ENCODE measurements at places on chromosomes 3 and 15. TPM values are rescaled to one million over a fixed set of nuclear protein-coding genes. Genes with fewer than 3 reads are reported as not detected.

DNA sequence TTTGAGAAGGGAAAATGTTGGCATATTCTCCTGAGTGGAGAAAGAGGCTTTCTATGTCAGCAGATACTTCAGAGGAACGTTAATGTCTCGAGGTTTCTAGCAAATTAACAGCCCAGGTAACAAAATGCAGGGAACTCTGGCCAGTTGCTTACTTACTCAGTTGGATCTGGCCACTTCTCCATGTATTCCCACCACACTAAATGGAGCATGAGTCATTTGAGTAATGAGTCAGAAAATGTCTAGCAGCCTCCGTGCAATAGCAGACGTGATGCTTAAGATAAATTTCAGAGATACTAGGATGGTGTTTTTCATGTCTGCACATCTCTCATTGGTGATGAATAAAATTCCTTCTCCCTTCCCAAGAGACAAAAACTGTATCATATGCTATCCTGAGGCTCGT is 671.5 kb downstream of the FHIT start:
- no peak for DNase-seq

The SEMA6D gene
- 12.9 TPM for total RNA-seq

- no peak for DNase-seq
Observed at GRCh38 chr15:30979457-30979856, 12.0 kb downstream of the MTMR10 start.

GRCh38 chr3:130242850-130243569 is 102.5 kb upstream of the COL6A5 start:
- DNase-seq: no peak

The SLC35A5 gene
- 17.5 TPM for total RNA-seq

The CDHR4 gene
- 0.68 TPM for total RNA-seq

The CBLB gene
- total RNA-seq: 145 TPM

DNA sequence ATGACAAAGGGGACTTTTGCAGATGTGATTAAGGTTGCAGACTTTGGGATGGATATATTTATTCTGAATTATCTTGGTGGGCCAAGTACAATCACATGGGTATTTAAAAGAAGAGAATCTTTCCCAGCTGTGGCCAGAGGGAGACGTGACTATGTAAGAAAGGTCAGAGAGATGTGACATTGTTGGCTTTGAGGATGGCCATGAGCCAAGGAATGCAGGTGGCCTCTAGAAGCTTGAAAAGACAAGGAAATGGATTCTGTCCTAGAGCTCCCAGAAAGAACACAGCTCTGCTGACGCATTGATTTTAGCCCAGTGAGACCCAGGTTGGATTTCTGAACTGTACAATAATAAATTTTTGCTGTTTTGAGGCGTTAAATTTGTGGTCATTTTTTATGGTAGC is 616.0 kb upstream of the TBL1XR1 start:
- no peak for DNase-seq

DNA sequence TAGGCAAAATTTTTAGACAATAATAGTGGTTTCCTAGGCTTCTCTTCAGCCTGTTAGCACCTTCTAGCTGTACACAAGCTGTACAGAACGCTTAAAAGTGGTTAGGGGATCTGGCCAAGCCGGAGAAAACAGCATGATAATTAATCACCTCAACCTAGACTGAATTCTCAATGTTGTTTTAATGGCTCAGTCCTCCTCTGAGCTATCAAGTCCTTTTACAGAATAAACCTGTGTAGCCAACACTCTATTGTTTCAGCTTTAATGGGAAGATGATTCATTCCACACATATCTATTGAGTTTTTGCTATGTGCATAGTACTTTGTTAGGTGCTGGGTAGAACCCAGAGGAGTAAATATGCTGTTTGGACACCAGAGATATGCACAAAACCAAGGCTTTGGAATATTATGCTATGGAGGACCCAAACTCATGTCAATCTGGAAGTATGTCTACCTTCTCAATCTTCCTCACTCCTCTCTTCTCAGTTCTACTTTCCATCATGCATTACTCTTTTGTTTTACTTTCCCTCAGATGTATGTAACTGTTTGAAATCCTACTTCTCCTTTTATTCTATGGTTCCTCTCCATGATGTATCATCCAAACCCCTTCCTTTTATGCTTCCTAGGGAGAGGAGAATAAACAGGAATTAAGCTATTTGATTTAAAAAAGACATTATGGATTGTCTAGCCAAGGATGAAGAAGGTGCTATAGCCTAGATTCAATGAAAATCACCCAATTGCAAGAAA is 27.6 kb upstream of the UBE2E2 start:
- DNase-seq: no peak

All from thoracic aorta (tissue), 2 donors.